ENCODE measurements at places on chromosomes 6 and 20.

DNA sequence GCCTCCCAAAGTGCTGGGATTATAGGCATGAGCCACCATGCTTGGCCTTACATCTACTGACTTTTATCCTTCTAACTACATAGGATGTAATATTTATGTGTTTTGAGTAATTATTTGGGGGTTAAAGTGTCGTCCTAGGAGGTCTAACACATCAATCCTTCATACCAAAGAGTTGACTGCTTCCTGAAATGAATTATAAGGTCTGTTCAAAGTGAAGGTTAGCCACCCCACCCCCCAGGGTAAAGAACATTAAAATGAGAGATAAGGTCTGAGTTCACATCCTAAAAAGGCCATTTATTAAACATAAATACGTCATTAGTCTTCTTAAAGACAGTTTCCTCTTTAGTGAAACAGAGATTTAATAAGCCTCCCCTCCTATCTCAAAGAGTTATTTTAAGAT is 33.8 kb downstream of the TNFAIP3 start:
- no peak for DNase-seq

DNA sequence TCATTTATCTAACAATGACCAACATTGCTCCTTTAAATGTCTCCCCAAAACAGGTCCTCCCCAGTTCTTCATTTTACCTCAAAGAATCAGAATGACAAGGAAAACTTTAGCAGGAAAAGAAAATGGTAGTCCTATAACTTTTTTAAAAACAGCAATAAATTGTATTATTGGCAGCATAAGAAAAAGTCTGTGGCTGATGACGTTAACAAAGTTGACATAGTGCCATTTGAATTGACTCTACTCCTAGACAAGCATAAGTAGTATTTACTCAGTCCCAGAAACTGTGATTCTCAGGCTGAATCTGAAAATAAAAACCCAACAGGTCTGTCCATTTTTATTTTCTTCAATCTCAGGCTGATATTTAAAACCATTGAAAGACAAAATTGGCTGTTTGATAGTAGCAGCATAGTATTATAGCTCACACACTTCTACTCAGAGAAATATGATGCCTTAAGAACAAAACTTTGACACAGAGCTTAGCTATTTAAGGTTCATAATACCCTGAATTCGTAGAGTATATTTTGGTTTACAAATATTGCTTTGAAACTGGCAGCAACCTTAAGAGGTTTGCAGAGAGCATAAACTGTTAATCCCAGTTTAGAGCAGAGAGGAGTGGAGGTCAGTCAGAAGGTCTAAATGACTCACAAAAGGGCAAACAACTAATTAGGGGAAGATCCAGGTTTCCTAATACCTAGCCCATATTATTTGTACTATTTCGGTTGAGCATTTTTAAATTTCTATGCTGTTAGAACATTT is 35.0 kb upstream of the TENT5A start:
- DNase-seq: no peak

GRCh38 chr6:151065027-151065815 is 174.5 kb upstream of the AKAP12 start:
- no peak for DNase-seq

- no peak for DNase-seq
Observed at GRCh38 chr6:108200631-108201030, 34.8 kb downstream of the NR2E1 start.

DNA sequence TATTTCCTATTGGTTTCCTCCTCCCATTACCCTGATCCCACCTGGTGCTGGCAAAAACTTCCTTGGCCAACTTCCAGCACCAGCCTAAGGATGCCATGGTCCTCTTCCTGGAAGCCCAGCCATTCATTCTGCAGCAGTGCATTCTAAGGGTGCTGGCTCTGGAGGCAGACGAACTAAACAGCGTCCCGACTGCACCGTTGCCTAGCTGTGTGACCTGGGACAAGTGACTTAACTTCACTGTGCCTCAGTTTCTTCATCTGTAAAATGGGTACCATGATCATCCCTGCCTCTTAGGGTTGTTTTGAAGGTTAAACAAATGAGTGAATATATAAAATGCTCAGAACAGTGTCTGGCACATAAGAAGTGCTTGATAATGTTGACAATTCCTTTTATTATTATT is 120.9 kb upstream of the ZNF217 start:
- DNase-seq: no peak

DNA sequence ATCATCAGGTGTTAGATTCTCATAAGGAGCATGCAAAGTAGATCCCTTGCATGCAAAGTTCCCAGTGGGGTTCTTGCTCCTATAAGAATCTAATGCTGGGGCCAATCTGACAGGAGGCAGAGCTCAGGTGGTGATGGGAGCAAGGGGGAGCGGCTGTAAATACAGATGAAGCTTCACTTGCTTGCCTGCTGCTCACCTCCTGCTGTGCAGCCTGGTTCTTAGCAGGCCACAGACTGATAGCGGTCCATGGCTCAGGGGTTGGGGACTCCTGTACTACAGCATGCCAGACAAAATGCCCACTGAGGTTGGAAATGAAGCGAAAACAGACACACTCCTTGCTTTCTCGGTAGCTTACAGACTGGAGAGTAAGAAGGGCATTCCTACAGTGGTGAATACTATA is 386.8 kb downstream of the PLCB1 start:
- no peak for DNase-seq

GRCh38 chr6:34145161-34146020 is 496 bp downstream of the GRM4 start:
- peak; percentile 7 for DNase-seq

DNA sequence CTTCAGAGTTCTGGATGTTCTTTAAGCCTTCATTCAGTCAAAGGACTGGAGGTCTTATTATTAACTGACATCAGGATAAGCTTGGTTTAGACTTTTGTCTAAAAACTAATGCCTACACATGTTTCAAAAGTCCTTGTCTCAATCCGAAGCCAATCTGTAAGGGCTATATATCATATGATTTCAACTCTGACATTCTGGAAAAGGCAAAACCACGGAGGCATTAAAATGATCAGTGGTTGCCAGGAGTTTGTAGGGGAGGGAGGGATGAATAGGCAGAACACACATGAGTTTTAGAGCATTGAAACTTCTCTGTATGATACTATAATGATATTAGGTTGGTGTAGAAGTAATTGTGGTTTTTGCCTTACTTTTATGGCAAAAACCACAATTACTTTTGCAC is 1285.8 kb upstream of the CITED2 start:
- no peak for DNase-seq

Data from CD4-positive, alpha-beta T cell treated with Interleukin-2 at 100 ng/mL for 4 hours (primary cell).